ENCODE measurements at places on chromosomes 16 and 17.

GRCh38 chr17:61642768-61643167, 51.7 kb upstream of the NACA2 start:
- no peak for DNase-seq

DNA sequence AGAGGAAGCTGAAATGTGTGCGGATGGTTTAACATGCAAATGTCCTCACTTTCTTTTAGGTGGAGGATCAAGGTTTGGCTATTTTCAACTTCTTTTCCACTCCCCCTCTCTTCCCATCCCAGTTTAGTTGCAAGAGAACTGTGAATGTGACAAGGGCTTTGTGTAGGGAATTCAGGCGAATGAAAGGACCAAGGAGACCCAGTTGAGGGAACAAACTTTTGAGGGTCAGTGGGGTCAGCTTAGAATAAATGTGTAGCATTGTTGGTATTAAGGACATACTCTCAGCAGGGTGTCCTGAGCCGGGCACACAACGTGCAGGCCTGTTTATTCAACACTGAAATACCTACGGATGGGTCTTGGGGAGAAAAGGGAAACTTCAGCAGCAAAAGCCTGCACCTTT, 346.0 kb downstream of the PMP22 start:
- no peak for DNase-seq

GRCh38 chr16:50444526-50444925, 75.7 kb upstream of the BRD7 start:
- DNase-seq: no peak

GRCh38 chr16:9008601-9009260, 45.0 kb upstream of the USP7 start:
- peak; percentile 68 for DNase-seq

DNA sequence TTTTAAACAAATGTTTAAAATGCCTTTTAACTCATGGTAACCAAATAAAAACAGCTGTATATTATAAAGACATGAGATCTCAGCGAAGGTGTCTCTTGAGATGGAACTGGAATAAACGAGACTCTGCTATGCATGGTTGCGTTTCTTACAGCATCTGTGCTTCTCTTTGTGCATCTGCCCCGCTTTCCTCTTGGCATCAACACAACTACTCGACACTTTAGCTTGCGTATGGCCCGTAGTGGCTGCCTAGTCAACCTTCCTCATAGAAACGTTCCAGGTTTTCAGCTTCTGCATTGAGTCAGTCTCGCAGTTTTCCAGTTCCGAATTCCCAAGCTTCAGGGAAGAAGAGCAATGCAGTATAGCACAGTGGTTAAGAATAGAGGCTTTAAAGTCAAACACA, 214.9 kb downstream of the CEP112 start:
- no peak for DNase-seq

GRCh38 chr16:3957344-3957980, 76.9 kb upstream of the CREBBP start:
- no peak for DNase-seq

- no peak for DNase-seq
These were observed 24.9 kb upstream of the CACNG4 start for GRCh38 chr17:66939461-66940114.

- DNase-seq: no peak
These were observed 127.8 kb downstream of the SDK2 start for GRCh38 chr17:73516431-73516830.

DNA sequence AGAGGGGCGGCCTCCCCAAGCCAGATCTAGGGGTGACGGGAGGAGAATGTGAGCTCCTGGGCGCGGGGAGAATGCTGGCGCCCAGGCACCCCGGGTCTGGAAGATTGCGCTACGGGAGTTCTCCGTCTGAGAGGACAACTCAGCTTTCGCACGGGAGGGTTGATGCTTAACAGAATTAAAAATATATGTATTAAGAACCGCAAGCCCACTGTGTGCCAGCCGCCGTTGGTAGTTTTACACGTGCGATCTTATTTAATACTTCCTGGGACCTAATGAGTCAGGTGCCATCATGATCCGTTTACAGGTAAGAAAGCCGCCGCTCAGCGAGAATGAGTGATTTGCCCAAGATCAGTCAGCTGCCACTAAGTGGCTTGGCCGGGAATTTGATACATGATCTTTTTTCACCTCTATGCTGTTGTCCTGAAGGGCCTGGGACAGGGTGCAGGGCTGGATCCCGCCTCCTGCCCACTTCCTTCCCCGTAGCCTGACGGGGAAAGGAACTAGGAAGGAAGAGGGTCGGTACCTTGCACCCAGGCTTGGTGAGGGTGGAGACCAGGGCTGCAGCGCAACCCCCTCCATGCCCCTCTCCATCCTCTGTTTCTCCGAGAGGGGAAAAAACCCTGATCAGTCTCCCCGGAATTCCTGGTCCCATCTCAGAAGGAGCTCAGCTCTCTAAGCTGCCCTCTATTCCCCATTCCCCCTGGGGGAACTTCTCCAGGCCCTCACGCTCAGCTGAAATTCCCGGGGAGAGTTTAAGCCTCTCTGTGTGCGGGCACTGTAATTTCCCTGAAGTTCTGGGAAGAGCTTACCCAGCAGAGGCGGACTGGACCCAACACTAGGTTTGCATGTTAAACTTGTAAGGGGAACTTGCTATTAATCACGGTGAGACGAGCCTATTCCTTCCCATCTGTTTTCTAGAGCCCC, 983 bp downstream of the VAT1L start:
- no peak for DNase-seq

DNA sequence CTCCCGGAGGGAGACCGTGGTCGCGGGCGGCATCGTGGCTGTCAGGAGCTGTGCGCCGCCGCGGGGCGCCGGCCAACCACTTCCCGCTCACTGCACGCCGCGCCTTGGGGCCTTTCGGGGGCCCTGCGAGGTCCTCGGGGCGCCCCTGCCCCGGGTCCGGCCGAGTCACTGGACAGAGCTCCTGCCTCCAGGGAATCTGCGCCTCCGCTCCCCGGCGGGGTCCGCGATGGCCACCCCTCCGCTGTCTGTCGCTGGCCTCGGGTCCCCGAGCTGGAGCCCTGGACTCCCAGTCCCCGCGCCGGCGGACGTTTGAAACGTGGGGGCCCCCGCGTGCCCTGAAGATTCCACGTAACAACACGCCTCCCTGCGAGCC, at the start of gene QRICH2:
QRICH2 (minus strand) TSS at position 311 of the 373 bp plus-strand sequence; CDS start at position 33, 278 bp downstream.
- DNase-seq: no peak

- no peak for DNase-seq
These were observed 464.4 kb downstream of the CDH11 start for GRCh38 chr16:64657316-64658011.

- no peak for DNase-seq
These were observed 43.5 kb downstream of the TEX2 start for GRCh38 chr17:64219571-64219970.

DNA sequence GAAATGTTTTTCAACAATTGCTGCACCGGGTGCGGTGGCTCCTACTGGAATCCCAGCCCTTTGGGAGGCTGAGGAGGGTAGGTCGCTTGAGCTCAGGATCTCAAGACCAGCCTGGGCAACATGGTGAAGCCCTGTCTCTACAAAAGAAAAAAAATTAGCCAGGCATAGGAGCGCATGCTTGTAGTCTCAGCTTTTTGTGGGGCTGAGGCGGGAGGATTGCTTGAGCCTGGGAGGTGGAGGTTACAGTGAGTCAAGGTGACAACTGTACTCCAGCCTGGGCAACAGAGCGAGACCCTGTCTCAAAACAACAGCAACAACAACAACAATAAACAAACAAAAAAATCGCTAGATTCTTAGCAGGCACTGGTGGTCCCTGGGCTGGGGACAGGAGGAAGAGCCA, 28.5 kb downstream of the IL21R start:
- DNase-seq: no peak

DNA sequence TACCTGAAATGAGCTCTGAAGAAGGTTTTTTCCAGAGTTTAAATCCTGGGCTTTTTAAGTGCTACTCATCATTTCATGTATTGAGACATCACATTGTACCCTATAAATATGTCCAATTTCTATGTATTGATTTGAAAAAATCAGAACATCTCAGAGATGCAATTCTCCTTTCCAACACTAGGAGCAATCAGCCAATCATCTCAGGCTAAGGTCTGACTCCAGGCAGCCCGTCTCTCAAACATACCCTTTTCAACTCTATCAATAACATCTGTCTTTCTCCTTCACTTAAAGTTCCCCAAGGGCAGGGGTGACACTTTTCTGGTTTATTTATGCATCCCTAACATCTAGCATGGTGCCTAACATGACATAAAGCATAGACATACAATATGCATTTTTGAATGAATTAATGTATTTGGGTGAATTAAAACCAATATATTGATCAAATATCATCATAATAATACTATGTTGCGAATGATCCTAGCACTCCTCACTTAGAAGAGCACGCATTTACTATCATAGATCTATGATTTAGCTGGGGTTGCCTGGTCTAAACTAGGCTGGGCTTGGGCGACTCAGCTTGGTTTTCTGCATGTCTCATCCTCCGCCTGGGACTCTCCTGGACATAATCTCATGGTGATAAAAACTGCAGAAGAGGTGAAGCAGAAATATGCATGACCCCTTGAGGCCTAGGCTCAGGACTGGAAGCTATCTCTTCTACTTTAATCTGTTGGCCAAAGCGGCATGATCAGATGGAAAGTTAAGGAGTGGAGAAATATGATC, 5.2 kb upstream of the CDH11 start:
- DNase-seq: no peak

DNA sequence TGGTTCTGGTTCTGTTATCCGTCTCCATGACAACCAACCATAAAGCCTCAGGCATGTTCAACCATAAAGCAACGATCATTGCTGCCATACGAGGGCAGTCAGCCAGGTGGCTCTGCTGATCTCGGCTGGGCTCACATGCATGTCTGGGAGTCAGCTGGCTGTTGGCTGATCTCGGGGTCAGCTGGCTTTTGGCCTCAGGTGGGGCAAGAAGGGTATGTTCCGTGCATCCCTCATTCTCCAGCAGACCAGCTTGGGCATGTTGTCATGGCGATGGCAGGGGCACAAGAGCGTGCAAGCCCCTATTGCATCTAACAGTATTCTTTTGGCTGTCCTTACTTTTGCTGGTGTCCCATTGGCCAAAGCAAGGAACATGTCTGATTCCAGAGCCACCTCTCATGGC, 86.2 kb downstream of the ABCC6 start:
- peak; percentile 22 for DNase-seq

- peak; percentile 49 for DNase-seq
These were observed 28.1 kb downstream of the SRL start for GRCh38 chr16:4213737-4214136.

GRCh38 chr17:66945147-66945835, 19.2 kb upstream of the CACNG4 start:
- no peak for DNase-seq

DNA sequence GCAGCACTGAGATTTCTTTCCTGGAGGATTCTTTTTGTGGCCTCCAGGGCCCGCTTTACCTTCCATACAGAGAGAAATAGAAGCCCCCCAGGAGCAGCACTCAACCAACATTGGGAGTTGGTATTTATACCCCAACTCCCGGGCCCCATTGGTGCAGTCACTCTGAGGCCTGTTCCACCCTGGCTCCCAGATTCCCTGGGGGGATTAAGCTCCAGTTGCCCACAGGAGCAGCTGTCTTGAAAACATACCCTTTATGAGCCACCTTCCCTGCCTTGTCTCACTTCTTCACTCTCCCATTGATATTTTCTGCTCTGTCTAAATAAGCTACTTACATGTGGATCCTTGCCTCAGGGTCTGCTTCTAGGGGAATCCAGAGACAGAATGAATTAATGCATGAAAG, 167.8 kb downstream of the KATNIP start:
- DNase-seq: no peak

DNA sequence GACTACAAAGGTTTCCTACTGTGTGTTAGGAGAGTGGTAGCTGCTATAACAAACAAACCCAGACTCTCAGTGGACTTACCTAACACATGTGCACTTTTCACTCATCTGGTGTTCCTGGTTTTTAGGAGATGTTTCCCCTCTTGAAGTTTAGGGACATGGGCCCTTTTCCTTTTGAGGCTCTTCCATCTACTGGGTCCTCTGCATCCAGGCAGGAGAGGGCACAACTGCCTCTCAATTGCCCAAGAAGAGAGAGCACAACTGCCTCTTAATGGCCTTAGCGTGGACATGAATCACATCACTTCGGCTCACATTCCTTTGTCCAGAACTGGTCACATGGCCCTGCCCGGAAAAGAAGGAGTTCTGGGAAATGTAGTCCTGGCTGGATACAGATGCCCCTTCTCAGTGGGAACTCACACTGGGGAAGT, 9.8 kb upstream of the TNRC6C start:
- peak; percentile 60 for DNase-seq

DNA sequence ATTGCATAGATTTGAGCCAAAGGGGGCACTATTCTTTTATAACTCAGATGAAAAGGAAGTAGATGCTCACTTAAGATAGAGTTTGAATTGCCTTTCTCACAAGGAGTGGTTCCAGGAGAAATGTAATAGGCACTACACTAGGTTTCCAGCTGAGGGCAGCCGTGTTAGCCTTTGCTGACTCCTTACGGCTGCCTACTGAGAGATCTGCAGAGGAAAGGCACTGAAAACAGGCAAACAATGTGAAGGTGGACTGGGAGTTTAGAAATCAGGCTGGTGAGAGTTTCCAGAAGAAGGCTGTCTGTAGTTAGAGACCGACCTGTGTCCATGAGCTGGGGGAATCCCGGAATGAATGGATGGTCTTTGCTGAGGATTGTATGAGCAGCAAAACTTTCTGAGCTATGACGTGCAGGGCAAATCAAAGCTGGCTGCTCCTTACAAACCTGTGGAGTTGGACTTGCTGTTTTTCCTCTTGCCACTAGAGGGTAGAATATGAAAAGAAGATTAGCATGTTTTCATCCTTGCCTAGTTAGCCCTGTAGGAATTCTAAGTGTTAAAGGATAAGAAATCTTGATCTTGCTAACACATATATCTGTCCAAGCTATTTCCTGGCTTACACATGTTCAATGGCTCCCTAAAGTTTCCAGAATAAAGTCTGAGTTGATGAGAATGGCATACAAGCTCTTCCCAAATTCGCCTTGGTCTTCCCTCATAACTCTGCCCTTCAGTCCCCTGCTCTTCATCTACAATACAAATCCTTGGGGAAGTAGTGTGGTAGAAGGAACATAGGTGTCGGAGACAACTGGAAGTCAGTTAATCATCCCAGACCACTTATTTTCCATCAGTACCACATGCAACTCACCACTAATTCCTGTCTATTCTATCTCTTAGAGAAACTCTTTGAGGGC, 20.1 kb upstream of the TAOK1 start:
- DNase-seq: peak; percentile 93

- no peak for DNase-seq
These were observed 401.0 kb downstream of the PMP22 start for GRCh38 chr17:14864127-14864526.

DNA sequence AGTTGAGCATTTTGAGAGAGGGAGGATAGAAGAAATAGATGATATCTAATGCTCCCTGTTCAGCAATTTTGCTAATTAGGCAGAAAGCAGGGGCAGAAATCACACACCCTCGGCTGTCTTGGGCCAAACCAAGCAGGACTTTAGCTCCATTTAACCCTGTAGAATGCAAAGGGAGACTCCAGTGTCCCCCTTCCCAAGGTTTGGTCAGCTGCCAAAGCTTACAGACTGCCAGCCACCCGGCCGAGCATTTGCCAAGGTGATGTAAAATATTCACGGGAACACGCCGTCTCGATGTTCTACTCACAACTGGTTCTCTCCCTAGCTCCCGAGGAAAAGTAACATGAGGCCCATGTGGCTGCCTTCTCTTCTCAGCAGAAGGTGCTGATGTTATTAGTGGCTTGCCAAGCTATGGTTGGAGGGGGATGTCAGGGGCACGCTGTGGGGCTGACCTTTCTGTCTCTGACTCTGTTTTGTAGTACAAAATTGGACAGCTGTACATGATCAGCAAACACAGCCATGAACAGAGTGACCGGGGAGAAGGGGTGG, 155.3 kb downstream of the PITPNC1 start:
- DNase-seq: no peak

Measured in HT-29 (cell line).